Posterior vena cava (tissue), 2 donors: ENCODE measurements at places on chromosomes 7 and 10.

DNA sequence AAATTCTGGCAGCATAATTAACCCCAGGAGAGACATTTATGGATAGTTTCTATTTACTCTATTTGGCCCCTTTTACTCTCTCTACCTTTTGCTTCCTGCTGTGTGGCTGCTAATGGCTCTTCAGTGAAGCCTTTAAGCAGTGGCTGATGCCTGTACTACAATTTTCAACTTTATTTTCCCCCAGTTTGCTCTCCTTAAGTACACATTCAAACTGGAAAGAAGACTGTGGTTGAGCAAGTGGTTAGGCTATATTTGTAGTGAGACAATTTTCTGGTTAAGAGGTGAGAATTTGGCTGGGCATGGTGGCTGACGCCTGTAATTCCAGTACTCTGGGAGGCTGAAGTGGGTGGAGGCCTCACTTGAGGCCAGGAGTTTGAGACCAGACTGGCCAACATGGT lies 8.5 kb upstream of the RSBN1L start:
- DNase-seq, result no peak

DNA sequence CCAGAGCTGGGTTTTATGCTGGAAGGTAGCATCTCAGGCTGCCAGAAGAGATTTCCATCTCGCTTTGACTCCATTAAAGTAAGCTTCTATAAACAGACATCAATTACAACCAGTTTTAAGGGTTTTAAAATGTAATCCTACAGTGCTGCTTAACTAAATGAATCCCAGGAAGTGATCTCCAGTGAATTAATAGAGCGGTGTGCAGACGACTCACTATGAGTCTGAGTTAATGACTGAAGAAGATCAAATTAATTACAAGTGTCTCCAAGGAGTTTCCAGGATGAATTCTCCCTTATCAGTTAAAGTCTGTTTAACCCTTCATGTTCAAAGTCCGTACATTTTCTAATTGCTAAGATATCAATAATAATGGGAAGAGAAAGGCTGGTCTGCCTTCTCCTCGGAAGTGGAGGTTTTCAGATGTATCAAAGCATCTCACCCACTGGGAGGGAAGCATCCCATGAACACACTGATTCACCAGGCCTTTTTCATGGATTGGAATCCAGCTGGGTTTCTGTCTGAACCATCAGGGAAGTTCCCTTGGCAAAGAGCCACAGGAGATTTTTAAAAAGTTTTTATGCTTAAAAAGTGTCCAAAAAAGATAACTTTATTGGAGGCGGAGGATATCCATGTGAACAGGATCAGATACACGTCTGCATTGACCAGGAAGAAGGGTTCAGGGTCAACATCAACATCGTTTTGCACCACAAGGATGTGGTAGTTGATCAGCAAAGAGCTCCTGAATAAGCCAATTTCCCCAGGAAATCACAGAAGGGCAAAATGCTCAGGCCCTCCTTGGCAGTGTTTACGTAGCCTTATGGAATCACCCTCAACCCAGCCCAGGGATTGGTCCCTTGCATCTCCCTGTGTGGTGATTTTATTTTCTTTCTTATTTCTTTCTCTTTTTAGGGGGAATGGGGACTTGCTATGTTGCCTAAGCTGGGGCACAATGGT lies 288.2 kb downstream of the POU6F2 start:
- DNase-seq, result no peak

DNA sequence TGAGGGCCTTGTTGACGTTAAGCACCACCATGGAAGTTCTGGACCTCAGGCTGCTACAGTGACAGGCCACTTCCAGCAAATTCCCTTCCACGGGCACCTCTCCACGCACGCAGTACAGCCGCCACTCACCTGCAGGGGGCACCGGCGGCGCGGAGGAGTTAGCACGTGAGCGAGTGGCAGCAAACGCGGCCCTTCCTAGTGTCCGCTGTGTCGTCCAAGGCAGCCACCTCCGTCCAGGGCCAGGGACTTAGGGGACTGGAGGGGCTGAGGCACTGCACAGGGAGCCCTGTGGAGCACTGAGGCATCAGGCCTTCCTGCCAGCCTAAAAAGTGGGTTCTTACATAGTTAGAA lies 164.4 kb downstream of the SVIL start:
- DNase-seq, result no peak

DNA sequence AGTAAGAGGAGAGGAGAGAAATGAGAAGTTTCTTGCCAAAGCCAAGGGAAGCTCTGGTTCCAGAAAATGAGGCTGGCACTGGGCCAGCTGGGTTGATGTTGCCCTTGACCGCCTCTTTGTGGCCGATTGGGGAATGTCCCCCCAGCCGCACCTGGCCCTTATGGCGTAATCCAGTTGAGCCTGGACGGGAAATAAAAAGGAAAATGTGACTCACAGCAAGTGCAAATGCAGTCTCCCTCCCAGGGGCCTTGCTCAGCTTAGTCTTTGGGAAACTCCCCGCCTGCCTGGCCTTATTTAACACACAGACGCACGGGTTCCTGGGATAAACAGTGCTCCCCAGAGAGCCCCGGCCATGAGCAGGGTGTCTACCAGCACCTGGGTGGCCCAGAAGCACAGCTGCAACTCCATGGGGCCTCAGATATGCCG lies 174.8 kb downstream of the KIAA1217 start:
- peak; percentile 94 for DNase-seq

DNA sequence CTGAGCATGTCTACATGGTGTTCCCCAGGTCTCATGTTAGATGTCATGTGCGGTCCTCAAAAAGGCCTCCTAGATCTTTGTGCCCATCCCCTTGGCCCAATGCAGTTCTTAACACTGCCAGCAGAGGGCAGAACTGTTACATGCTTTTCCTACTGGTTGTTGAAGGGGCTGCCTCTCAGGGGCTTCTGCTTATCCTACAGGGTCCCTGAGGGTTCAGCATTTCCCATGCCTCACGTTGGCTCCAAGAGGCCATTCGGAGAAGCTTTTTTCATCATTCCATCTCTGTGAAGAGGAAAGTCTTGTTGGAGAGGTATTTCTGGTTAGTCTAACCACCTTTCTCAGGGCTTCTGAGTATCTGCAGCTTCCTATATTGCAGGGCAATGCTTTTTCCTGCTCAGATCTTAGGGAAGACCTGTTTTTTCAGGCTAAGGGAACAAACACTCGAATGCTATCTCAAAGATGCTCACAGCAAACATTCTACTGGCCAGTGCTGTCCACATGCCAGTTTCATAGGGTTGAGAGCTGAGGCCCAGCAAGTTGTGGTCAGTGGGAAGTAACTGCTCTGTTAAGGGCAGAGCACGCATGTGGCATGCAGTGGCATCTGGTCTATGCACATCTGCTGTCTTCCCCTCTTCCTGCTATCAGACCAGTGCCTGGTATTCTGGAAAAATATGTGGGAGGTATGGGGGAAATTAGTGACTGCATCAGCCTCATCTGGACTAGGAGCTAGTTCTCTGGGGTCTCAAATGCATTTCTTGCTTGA lies 31.5 kb downstream of the MBL2 start:
- no peak for DNase-seq

GRCh38 chr7:7795203-7795602 lies 76.8 kb upstream of the RPA3 start:
- DNase-seq, result no peak

GRCh38 chr7:20236790-20237189 lies 19.6 kb upstream of the MACC1 start:
- no peak for DNase-seq

- no peak for DNase-seq
Measured at GRCh38 chr7:123714296-123715080, 34.3 kb downstream of the WASL start.

GRCh38 chr10:91684841-91685240 lies 52.0 kb upstream of the PPP1R3C start:
- DNase-seq, result no peak

- DNase-seq, result no peak
Measured at GRCh38 chr10:59085711-59086502, 90.5 kb upstream of the PHYHIPL start.

DNA sequence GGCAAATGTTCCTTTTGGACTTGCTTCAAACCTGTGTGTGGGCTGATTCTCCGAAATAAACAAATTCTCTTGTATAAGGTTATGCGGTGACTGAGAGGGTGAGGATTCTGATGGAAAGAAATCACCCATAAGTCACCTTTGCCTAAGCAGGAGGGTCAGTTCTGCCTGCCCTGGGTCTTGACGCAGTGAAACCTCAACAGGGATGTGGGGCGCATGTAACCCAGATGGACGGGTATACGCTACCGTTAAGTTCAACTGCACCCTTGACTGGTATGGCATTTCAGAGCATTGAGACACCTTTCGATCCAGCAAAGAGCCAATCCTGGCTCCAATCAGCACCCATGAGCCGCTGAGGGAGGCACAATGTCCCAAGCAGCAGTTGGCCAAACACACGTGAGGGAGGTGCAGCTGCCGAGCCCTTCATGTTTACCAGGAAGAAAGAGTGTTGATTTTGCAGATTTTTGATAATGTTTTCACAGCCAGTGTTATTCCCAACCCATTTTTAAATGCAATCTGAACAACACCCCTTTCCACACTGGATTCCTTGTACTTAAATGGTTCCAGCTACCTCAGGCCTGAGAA lies 48.1 kb downstream of the SORBS1 start:
- DNase-seq, result no peak

- DNase-seq, result no peak
Measured at GRCh38 chr7:6344278-6344677, 71.9 kb upstream of the CYTH3 start.

DNA sequence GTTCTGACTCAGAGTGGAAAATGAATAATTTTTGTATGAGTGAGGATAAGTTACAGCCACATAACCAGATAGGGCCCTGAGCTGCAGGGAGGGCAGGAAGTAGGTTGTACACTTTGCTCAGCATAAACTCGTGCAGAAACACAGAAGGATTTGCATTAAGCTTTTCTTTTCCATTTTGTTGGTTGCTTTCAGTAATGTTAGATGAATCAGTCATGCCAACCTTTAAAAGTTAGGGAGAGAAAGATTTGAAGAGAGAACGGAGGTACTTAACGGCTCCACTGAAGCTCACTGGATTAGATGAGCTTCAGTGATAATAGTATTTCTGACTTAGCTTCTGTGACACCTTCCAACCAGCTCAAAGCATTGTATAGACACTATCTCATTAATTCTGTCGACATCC lies 348.1 kb downstream of the GATA3 start:
- DNase-seq, result no peak

- DNase-seq, result no peak
Measured at GRCh38 chr7:85529831-85530230, 343.0 kb upstream of the SEMA3D start.
